ENCODE measurements at places on chromosomes 7 and 10.

DNA sequence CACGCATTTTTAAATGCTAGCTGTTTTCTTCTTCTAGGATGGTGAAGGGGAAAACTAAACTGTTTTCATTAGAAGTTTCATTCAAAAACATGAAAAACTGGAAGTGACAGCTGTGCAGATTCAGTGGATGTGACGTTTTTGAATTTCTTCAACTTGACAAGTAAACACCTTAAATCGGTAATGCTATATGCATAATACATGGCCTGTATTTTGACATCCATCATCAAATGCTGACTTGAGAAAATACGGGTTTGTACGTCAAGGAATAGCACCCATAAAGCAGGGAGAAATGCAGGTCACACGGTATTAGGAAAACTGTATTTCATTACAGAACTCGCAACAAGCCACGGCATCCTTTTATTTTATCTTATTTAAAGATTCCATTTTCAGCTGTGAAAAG is 720.5 kb downstream of the KCNMA1 start:
- DNase-seq: no peak

DNA sequence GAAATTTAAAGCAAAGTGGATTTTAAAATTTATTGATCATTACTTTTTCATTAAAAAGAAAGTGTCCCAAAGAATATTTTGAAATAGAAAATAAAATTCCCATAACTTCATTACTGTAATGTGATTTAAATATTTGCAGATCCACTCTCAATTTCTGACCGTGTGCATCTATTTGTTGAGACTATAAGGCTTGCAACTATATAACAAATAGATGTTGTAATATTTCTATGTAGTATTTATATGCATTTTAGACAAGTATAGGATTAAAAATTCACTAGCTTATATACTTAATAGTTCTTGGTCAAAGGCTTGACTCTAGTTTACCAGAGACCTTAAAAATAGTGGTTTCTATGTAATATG is 3.8 kb downstream of the HHEX start:
- DNase-seq: no peak

- peak; percentile 56 for DNase-seq
These were observed at the start of gene FAS for GRCh38 chr10:88990384-88991160. Gene FAS, plus strand, starts transcription at chr10:88990798. Its CDS starts 79 bp downstream, at chr10:88990877.

DNA sequence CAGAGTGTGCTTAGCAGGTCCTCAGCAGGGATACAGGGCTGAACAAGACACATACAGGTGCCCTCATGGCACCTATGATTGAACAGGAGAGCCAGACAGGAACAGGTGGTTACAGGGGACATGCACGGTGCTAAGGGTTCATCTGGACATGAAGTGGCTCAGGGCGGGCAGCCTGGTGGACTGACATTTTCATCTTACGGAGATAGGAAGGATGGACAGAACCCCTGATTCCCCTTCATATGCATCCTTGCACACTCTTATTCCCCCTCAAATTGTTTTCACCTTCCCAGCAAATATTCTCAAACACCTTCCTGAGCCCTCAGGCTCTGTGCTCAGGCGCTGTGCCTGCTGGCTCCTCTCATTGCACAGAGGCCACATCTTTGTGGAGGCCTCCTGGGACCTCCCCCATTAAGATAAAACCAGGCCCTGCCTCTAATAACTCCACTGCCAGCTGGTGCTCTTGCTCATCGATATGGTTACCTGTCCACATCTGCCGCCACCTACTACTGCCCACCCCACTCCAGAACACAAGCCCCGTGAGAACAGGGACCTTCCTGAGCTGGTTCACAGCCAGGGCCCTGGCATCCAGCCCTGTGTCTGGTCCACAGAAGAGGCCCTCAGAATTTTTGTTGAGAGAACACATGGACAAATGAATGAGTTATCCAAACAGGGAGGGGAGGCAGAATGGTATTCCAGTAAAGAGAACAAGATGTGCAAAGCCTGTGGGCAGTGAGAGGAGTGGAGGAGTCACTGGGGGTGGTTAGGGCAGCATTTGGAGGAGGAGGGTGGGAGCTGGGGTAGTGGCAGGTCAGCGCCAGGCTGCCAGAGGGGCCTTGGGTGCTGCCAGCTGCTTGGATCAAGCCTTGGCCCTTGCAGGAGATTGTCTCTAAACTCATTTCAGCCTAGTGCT is 68.9 kb upstream of the AQP1 start:
- no peak for DNase-seq

DNA sequence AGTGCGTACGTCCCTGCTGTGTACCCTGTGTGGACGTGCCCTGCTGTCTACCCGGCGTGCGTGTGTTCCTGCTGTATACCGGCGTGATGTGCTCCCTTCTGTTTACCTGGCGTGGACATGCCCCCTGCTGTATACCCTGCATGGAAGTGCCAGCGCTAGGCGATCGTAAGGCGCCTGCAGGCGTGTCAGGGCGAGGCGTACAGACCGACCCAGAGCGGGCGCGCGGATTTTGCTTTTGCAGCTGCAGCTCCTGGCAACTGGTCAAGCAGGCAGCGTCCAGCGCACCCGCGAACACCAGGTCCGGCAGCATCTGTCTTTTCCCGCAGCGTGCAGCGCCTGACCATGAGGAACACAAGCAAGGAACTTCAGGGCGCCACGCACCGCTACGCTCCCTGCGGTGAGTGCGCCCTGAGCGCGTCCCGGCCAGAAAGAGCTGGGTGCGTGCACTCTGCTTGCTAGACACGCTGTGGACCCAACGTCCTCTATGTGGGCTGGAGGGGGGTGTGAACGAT is 680 bp downstream of the C7orf57 start:
- DNase-seq: no peak
